ENCODE measurements at places on chromosomes 6 and 20. TPM values are rescaled to one million over a fixed set of nuclear protein-coding genes. Genes with fewer than 3 reads are reported as not detected.

The OR12D3 gene
- total RNA-seq, result not detected

The ZKSCAN8 gene
- 18.3 TPM for total RNA-seq

The SLC13A3 gene
- total RNA-seq, result 6.0 TPM

The MYCT1 gene
- total RNA-seq, result 0.44 TPM

The TSPO2 gene
- total RNA-seq, result not detected

The CDH4 gene
- total RNA-seq, result 2.0 TPM

All from smooth muscle cell of trachea (primary cell).